ENCODE measurements at places on chromosomes 2 and 18.

DNA sequence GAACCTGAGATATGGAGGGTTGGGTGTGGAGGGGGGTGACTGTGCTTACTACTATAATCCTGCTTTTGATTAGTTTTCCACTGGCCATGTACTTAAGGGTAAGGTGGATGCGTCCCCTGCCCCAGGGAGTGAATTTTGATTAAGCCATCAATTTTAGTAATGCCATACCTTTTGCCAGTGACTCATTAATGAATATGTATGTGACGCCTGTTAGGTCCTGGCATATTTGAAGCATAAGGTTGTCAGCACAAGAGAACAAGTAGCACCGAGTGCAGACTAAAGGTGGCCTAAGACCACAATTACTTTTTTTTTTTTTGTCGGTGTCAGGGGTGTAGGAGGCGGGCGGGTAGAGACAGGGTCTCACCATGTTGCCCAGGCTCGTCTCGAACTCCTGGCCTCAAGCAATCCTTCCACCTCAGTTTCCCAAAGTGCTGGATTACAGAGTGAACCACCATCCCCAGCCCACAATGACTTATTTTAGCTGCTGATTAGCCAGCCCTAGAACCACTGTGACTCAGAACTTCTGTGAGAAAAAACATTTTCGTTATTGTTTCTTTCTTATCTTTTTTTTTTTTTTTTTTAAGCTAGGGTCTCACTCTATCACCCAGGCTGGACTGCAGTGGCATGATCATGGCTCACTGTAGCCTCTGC lies 7.0 kb downstream of the TANC1 start:
- DNase-seq = no peak

DNA sequence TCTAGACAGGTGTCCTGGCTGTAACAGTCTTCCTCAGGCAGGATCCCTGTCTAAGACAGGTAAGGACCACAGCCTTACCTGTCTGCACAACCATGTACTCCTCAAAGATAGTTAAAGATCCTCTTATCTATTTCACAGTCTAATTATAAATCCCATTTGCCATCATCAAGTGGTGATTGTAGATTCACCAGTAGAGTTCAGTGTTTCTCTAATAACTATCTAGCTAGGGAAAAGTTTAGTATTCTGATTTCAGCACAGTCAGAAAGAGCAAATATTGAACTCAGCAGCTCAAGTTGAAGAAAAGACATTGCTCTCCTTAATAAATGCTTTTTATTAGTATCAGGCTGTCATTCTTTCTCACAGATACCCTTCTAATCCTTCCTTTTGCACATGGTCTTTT lies 1305.5 kb upstream of the NXPH2 start:
- no peak for DNase-seq

DNA sequence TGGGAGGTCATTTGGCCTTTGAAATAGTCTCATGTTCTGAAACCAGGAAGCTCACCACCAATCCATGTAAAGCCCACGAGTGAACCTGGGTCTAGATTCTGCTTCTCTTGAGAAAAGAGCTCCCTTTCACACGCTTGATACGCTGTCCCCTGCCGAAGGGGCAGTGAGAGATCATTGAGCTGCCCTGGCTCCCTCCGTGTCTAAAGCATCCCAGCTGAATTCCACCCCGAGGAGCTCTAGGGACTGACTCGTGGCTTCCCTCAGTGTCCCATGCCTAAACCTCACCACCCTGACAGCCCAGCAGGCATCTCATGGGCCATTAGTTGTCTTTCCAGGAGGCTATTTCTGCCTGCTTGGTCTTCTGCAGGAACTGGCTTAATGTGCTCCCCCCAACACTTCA lies 68.6 kb downstream of the COL6A3 start:
- no peak for DNase-seq

DNA sequence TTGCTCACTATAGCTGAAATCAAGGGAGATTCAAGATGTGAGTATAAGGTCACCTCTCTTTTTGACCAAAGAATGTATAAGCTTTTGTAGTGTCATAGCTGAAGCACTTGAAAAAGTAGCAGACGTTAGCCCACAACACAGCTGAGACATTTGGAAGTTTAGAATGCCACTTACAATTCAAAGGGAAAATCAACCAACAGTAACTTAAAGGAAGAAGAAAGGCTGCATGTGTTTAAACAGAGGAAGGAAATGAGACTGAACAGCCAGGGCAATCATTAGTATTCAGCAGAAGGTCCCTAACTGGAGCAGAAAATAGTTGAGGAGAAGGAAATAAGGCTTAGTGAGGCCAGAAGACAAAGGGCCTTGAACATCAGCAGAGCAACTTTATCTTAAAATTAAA lies 23.5 kb upstream of the SCG2 start:
- no peak for DNase-seq

DNA sequence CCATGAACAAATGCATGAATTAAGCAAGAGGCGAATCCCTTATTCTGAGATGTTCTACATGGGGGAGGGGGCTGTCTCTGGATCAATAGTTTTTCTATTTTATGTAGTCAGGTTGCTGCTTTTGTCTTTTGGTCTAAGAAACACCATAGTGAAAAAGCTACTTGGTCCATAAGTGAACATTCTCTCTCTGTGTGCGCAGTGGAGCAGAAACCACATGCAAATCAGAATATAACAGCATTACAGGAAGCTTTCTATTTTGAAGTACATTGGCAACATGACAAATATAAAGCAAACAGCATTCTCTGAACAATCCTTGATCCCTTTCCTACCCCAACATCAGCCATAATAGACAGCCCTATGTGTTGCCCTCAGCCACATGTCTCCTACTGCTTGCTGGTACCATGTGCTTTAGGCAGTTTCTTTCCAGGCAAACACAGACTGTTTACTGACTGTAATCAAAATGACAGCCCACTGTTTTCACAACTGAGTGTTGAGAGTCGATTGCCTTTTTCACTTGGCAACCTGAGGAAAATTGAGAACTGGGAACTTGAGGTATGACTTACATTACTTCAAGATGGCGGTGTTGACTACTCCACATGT lies 10.6 kb downstream of the SCN3A start:
- no peak for DNase-seq

- no peak for DNase-seq
These were observed 54.5 kb upstream of the TMEM87B start for GRCh38 chr2:112000399-112001135.

GRCh38 chr2:187502467-187502866 lies 51.8 kb downstream of the TFPI start:
- DNase-seq = no peak

- no peak for DNase-seq
These were observed 86.6 kb downstream of the COL5A2 start for GRCh38 chr2:189092936-189093335.

DNA sequence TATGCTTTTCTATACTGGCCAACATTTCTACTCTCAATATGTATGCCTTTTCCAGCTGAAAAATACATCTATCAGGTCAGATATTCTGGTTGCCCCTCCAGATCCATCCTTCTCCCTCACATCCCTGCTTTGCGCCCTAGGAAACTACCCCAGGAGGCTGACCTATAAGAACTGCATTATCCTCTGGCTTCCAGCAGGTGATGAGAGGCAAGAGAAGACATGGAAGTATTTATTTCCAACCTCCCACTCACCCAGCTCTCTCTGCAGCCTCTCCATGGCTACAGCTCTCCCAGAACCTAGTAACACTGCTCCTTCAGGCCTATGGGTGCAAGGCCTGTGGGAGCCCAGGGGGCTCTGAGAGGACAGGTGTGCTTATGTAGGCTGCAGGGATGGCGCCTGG lies 42.9 kb downstream of the ARID5A start:
- DNase-seq = no peak
